AG10803 (cell line): ENCODE measurements at places on chromosomes 12 and 14.

GRCh38 chr14:63686926-63687325 is 40.9 kb downstream of the SGPP1 start:
- no peak for DNase-seq

DNA sequence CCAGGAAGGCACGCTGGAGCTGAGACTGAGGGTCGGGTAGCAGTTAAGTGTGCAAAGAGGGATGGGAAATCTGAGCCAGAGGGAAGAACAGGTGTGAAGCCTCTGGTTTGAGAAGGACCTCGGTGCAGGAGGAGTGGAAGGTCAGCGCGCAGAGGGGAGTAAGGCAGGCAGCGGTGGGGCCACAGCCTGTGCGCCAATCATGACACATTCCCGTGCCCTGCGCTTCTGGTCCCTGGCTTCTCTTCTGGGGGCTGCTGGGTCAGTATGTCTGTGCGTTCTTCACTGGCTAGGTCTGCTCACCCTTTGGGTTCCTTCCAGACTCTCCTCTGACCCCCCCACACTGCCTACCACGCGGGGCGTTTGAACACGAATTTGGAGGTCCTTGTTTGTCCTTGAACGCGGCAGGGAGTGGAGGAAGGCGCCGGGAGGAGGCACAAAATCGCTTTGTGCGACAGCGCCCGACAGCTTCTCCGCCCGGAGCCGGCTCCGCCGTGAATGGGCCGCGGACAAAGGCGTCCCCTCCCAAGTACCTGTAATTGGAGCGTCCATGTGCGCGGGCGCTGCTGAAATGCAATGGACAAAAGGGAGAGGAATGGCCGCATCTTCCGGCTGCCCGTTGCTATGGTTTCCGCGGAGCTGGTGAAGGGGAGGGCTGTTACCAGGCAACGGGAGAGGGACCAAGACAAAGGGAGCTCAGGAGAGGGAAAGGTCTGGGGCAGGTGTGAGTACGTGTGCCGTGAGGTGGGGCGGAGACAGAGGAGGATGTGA is 207.2 kb upstream of the SRRM4 start:
- no peak for DNase-seq

DNA sequence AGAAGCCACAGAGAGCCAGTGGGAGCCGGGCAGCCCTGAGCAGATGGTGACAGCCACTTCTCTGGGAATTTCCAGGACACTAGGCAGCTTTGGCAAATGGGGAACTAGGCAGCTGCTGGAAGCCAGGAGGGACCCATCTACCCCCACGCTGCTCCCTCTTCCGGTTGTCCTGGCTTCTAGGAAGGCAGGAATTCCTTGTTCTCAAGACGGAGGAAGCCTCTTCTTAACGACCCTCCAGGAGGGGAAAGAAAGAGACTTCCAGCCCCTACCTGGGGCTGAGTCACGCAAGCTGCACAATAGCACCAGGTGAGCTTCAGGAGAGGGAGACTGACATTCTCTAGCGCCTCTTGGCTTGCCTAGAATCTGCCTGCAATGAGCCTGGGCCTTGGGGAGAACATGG is 141.5 kb downstream of the ANO2 start:
- DNase-seq = no peak

DNA sequence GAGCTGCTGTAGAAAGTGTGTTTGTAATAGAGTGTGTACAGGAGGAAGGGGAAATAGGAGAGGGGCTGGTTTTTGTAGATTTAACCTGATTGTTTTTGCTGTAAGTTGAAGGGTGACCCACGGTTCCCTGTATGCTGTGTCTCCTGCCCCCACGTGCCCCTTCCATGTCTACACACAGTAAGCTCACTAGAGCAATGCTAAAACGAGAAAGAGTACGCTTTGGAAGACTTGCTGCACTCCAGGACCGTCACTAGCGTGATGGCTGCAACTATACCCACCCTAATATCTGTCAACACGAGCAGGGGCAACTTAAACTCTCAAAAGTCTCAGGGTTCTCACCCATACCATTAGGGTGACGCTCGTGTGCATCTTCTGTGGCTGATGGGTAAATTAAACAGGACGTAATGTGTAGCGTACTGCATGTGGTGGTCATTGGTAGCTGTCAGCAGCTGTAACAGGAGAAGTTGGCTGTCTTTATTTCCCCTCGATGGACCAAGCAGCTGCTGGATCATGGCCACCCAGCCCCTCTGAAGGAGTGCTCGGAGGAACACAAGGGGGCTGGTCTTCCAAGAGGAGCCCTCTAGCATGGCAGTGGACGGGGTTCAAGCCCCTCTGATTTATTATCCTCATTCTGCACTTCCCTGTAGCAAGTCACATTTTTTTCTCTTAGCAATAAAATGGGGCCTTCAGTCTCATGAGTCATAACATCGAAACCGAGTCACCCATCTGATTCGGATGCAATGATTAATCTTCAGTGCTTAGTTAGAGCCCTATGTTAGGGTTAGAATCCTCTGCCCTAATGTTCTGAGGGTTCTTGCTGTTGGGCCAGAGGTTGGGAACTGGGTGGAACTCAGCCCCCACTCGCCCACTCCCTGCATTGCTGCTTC is 14.0 kb downstream of the CCND2 start:
- no peak for DNase-seq

GRCh38 chr14:50319293-50319692 is 7.2 kb downstream of the DMAC2L start:
- peak; percentile 53 for DNase-seq

DNA sequence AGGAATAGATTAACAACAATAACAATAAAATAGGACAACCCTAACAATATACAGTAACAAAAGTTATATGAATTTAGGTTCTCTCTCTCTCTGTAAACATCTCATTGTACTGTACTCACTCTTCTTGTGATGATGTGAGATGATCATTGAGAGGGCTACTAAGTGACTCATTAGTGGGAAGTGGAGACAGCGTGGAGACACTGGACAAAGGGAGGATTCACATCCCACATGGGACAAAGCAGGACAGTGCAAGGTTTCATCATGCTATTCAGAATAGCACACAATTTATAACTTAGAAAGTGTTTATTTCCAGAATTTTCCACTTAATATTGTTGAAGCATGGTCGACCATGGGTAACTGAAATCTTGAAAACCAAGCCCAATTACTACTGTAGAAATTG is 26.0 kb upstream of the SPATA7 start:
- DNase-seq = no peak

GRCh38 chr12:630656-631632 is 32.3 kb downstream of the NINJ2 start:
- DNase-seq = no peak

GRCh38 chr14:51069055-51069454 is 25.9 kb downstream of the TRIM9 start:
- DNase-seq = peak; percentile 24

DNA sequence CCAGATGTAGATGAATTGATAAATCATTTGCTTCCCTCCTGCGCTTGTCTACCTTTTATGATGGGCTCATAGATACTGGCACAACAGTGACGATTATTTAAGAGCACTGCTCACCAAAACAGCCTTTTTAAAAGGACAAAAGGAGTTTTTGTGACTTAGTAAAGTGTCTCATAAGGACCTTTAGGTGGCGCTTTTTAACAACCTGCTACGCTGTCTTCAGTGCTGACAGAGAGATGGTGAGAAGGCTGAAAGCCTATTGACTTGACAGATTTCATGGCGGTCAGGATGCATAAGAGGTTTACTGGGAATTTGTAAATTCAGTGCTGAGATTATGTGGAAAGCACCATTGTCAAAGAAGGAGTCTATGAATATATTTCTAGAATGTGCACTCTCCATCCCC is 87.6 kb downstream of the SLC15A5 start:
- peak; percentile 16 for DNase-seq

DNA sequence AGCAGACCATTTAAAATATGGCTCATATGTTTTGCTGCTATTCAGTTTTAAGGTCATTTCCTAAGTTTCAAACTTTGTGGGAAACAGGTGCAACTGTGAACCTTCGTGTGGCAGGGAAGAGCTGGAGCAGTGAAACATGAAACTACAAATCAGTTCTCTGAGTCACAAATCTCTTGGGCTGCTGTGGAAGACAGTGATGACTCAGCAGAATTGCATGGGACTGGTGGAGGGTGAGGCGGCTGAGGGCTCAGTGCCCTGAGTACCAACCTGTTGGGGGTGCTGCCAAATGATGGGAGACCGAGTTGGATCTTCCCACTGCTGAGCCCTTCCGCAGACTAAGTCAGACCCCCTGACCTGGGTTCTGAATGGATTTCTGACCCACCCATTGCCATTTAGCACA is 8.4 kb upstream of the CALM1 start:
- peak; percentile 73 for DNase-seq

DNA sequence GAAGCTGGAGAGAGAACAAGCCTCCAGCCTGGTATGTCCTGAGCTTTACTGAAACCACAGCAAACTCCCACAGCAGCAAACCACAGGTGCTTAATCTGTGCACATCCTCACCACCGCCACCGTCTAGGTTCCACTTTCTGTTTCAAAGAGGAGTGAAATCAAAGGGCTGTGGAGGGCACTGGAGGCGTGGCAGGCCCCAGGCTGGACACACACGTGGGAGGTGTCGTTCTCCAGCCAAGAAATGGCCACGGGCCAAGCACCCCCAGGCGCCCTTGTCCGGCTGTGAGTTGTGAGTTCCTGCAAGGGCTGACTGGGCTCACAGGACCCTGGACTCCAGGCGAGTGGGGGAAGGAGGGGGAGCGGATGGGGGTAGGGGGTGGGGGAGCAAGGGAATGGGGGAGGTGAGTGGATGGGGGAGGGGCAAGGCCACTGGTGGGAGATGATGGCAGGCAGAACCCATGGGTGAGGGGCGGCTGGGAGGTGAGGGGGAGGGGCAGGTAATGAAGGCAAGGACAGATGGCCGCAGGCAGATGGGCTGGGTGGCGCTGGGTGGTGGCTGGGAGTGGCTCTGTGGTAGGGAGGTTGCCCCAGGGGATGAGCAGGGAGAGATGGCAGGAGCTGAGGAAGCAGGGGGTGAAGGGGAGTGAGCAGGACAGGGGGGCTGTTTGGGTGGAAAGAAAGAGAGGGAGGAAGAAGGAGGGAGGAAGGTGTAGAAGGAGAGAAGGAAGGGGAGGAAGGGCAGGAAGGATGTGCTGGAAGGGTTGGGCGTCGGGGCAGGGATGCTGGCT is 86.7 kb downstream of the NCOR2 start:
- DNase-seq = peak; percentile 52

GRCh38 chr12:14175206-14175605 is 190.3 kb upstream of the ATF7IP start:
- no peak for DNase-seq

DNA sequence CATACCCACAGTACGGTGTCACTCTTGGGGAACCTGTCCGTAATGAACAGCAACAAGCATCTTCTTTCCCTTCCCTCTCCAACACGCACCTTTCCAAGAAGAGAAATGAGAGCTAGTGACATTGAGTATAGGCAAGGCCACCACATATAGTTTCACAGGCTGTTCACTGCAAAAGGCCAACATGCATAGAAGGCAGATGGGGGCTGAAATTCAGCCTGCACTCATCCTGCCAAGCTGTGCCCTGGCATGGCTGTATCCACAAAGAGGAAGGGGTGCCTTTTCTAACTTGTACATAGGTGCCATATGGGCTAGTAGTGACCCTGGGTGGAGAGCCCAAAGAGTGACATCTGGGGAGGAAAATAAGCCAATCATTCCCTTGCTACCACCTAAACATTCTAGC is 169.6 kb downstream of the ZFP36L1 start:
- no peak for DNase-seq

DNA sequence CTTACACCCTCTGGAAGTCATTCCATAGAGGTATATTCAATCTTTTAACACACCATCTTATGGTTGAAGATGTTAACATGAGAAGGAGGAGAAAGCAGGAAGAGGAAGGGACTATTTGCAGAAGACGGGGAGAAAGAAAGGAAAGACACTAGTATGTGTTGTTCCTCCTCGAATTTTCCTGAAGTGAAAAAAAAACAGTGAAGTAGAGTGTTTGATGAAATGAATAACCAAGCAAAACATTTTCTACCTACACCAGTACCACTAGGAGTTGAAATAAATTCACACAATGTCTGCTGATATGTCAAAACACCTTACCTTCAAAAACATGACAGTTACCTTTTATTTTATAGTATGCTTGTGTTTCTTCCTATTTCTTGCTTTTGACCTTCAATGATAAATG is 1.4 kb upstream of the CNOT2 start:
- no peak for DNase-seq

DNA sequence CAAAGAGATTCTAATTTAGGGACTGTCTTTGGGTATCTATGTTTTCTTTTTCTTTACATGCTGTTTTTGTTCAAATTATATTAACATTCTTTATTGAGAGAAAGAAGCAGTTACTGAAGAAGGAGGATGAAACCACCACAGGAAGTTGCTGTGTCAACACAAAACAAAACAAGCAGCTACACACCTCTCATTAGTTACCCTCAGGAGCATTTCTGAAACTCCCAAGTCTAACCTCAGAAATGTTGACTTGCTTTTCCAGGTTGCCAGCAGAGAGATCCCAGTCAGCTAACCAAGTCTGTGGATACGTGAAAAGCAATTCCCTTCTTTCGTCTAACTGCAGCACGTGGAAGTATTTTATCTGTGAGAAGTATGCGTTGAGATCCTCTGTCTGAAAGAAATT is 33.5 kb downstream of the CLEC1A start:
- DNase-seq = no peak

DNA sequence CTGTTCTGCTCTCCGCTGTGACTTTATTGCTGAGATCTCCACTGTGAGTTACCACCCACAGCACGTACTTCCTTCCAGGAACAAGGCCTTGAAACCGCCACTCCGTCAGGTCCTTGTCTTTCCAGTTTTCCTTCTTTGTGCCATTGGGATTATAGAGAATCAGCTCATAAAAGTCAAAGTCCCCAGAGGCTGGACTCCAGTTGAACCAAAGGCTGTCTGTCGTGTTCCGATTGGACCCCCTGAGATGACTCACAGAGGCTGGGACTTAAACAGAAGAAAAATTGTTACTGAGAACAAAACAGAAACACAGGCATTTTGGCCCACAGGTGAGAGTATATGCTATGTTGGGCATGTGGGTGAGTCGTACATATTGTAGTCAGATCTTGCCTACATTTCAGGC is 76.6 kb downstream of the PTPRB start:
- DNase-seq = no peak

GRCh38 chr12:114141921-114142564 is 175.9 kb upstream of the RBM19 start:
- DNase-seq = no peak

- DNase-seq = no peak
Measured at GRCh38 chr12:118050972-118051910, 9.7 kb downstream of the WSB2 start.

DNA sequence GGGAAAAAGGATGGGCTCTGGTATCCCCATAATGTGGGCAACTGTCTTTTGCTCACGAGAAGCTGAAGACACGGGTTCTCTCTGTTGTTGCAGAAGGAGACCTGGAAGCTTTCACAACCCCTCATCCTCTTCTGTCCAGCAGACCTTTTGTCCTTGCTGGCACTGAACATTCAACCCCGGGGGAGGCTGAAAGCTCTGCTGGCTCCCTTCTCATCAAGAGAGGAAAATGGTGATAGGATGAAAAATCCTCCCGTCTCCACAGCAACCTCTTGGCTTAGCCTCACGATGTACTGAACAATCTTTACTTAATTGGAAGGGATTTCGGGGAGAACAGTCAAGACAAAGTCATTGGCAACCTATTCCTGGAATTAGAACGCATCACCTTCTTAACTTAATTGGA is 39.0 kb downstream of the ELK3 start:
- no peak for DNase-seq

GRCh38 chr12:12700254-12700653 is 4.3 kb upstream of the GPR19 start:
- DNase-seq = no peak
